Epithelial cell of esophagus (primary cell): ENCODE measurements at places on chromosomes 1 and 21.

GRCh38 chr1:225388372-225388771 is 39.5 kb downstream of the LBR start:
- no peak for DNase-seq

GRCh38 chr1:184162281-184162680 is 110.8 kb downstream of the TSEN15 start:
- no peak for DNase-seq

DNA sequence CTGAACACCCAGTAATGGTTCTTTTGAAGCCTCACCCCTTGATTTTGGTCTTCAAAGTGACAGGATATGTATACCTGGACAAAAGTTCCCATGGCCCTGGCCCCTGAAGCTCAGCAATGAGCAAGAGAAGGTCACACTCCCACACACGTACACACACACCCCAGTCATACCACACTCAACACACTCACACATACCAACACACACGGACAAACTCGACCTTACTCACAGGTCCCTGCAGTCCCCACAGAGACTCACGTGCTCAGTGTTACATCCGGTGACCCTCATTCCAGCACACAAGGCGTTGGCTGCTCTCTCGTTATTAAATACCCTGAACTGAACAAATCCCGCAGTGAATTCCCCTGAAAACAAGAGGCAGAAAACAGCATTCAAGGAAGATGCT is 5.9 kb downstream of the ITLN1 start:
- no peak for DNase-seq

- DNase-seq: no peak
Measured at GRCh38 chr21:46265736-46266525, 19.5 kb downstream of the MCM3AP start.

- no peak for DNase-seq
Measured at GRCh38 chr1:180353945-180354344, 123.9 kb downstream of the LHX4 start.

GRCh38 chr1:11352058-11352715 is 79.2 kb downstream of the UBIAD1 start:
- DNase-seq: no peak

GRCh38 chr1:245702346-245702745 is 547.6 kb downstream of the KIF26B start:
- no peak for DNase-seq

DNA sequence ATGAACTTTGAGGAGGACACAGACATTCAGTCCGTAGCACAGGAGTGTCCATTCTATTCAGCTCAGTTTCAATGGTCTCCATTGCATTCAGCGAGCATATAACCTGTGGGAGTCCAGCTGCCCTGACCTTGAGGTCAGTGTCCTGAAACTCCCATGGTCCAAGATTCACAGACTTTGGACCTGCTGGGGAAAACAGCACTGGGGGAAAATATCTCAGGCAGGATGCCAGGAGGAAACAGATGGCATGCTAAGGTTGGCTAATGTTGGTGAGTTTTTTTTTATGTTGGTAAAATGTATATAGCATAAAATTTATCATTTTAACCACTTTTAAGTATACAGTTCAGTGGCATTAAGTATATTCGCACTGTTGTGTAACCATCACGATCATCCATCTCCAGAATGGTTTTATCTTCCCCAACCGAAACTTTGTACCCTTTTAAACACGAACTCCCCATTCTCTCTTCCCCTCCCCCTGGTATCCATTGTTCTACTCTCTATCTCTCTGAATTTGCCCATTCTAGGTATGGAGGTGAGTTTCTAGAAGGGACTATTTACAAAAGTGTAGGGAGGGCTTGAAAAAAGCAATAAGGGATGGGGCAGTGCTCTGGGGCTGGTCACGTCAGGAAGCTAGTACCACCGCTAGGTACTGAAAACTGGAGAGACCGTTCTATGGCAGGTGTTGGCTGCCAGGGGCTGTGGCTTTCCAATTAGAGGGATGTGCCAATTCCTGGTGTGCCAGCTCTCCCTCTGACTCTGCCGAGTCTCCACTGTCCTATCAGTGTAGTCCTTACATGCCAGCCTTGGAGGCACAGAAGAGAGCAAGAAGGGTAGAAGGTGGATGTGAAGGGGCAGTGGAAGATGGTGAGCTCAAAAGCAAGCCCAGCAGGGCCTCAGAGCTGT is 85.3 kb downstream of the FOXD2 start:
- no peak for DNase-seq

DNA sequence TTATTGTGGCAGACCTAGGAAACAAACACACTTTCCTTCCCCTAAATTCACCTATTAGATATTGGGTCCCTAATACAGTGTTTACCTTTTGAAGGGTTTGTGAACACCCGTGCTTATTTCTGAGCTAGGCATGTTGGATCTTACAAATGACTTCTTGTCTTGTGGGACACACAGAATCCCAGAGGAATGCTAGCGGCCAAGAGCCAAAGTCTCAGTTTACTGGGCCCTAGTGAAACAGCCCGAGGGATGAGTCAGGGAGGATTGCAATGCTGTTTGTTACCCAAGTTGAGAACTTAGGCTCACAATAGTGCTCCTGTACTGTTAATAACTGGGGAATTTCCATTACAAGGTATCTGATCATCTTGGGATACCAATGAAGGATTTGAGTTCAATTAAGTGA is 100.1 kb upstream of the AKT3 start:
- DNase-seq: peak; percentile 71

- no peak for DNase-seq
Measured at GRCh38 chr1:117752661-117753060, 146.8 kb downstream of the TENT5C start.

DNA sequence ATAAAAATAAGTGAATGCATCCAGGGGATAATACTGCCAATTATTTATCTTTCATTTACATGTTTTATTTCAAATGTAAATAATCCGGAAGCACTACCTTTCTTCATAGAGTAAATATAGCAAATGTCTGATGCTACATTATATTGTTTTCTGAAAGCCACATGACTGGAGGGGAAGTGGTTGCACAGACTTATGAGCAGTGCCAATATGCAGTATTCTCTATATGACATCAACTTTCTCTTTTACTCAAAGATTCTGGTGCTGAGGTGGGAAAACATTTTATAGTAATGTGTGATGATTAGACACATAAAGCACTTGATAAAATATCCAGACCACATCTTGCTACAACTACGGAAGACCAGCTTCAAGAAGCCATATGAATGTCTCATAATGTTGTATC is 314.7 kb downstream of the NEGR1 start:
- DNase-seq: no peak

- peak; percentile 82 for DNase-seq
Measured at GRCh38 chr1:240385985-240386978, 225.7 kb downstream of the GREM2 start.

GRCh38 chr21:44532712-44533111 is 7.3 kb downstream of the KRTAP10-1 start:
- no peak for DNase-seq

DNA sequence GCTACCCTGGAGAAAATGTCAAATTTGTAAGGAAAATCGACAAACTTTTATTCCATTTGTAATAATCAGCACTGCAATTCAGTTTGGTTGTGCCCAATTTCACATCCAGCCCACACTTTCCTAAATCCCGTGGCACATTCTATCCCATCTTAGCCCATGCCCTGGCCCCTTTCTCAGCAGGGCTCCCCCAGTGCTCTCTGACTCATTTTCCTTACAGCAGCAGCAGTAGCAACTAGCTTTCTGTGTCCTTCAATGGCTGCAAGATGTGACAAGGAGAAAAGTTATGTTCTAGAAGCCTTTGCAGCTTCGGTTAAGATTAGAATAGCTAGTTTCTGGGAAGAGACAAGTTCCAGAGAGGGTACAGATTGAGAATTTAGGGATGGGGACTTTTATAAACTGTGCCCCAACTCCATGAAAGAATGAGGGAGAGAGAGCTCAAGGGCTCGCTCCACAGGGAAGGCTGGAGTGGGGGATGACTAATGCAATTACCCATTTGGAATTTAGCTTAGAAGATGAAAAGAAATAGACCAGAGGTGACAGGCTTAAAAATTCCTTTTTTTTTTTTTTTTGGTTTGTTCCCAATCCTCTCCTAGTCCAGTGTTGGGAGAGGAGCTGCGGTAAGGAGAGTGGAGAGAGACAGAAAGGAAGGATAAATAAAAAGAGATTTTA is 47.0 kb upstream of the POU2F1 start:
- peak; percentile 36 for DNase-seq

DNA sequence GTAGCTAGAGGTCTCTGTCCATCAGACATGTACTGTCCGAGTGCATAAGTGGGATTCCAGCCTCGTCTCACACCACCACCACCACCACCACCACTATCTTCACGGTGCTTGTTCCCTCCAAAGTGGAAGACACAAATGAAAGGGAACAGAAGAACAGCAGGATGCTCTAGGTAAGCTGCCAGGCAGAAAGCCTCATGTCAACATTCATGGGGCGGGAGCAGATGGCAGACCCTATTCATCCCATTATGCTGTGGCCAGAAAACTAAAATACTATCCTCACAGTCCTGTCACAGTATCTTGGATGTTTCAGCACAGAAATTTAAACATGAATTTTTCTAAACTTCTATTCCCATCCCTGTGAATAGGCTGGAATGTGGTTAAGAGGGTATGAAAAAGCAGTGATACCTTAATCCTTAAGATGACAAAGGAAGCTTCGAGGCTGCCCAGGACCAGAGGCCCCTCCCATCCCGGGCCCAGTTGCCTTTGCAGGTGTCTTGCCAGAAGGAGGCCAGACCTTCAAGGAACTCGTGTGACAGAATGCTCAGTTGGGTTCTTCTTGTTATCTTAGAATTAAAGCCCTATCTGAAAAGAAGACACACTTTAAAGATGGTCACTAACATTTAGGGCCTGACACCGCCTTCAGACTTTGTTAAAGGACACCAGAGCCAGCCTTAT is 24.7 kb downstream of the APCS start:
- no peak for DNase-seq

- no peak for DNase-seq
Measured at GRCh38 chr1:184907500-184907899, 66.8 kb downstream of the NIBAN1 start.

DNA sequence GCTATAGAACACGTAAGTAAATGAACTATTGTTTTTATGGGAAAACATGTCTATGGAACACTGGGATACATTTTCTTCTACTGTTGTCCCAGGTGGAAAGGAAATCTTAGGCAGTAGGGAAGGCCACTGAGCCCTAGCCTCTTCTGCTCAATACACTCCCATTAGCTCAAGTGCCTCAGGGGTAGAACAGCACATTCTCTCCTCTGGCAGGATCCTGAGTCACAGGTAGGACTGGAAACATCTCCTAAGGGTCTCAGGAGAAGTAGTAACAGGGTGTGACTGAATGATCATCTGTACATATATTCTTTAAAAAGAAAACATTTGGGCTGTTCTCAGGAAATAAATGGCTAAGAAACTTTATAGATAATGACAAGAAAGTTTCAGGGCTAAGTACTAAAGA is 175.6 kb upstream of the ESRRG start:
- peak; percentile 83 for DNase-seq

- DNase-seq: no peak
Measured at GRCh38 chr1:3356827-3357460, 97.5 kb upstream of the ARHGEF16 start.

GRCh38 chr1:23837908-23838307 is 12.7 kb upstream of the HMGCL start:
- DNase-seq: no peak

GRCh38 chr1:200042552-200043335 is 15.2 kb downstream of the NR5A2 start:
- DNase-seq: no peak

DNA sequence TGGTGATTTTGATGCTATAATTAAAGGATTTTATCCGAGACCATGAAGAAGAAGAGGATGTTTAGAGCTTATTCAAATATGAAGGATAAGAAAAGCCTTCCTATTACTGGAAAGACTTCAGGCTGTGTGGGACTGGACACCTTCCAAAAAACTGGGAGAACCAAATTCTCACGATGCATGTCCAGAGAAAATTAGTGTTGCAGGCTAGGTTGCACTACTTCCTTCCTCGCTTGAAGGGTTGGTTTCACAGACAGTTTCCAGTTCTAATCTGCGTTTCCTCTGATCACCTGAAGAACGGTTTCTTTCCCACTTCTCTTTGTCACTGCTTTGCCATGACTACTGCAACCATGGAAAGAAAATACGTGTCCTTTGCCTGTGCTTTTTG is 2.0 kb downstream of the MTARC2 start:
- DNase-seq: no peak
